ENCODE measurements at places on chromosomes 5 and 9. TPM values are rescaled to one million over a fixed set of nuclear protein-coding genes. Genes with fewer than 3 reads are reported as not detected.
A peak's percentile ranks its signal among the peaks of the same experiment; 100 is the strongest.

GRCh38 chr5:77176429-77176828, 34.1 kb upstream of the PDE8B start:
- H3K27me3 ChIP-seq = peaks cover 19% of the 10 kb centered on the region
- H3K27ac ChIP-seq = no peak overlapping the region
- no peak for DNase-seq
- H3K36me3 ChIP-seq = no peaks in the 10 kb centered on the region

DNA sequence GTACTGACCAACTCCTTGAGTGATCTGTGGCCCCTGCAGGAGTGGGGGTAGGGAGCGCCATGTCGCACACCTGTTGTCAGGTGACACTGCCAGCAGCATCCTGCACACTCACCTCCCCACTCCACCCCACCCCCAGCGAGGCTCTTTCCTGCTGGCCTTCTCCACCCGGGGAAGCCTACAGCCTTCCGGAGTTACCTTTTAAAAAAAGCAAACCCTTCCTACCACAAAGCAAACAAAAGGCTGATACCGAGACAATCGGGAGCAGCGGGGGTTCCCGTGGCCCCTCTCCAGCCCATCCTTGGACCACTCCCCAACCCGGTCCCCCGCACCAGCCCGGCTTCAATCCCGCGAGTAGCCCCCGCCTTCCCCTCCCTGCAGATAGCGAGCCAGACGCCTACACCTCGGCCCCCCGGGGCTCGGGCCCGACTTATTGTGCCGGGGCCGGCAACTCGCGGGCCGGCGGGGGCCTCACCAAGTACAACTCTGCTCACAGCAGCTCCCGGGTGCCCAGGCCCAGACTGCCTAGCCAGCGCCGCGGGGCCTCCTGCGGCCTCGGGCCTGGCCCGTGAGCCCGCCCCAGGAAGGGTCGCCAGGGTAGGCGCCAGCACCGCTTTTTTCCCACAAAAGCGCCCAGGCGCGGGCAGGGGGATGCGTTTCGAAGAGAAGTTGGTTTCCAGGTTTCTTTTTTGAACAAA, 724 bp downstream of the MACROH2A1 start:
- peak overlapping the region; percentile 96 for H3K4me3 ChIP-seq
- peaks cover 6% of the 10 kb centered on the region for H3K36me3 ChIP-seq
- no peaks in the 10 kb centered on the region for H3K27me3 ChIP-seq
- H3K27ac ChIP-seq = peak overlapping the region; percentile 69
- peak; percentile 50 for DNase-seq

GRCh38 chr9:265209-265870, 50.7 kb downstream of the DOCK8 start:
- H3K27ac ChIP-seq = no peak overlapping the region
- no peaks in the 10 kb centered on the region for H3K4me1 ChIP-seq
- H3K36me3 ChIP-seq = no peaks in the 10 kb centered on the region
- no peak overlapping the region for H3K4me3 ChIP-seq
- no peak for DNase-seq
- H3K27me3 ChIP-seq = no peaks in the 10 kb centered on the region

DNA sequence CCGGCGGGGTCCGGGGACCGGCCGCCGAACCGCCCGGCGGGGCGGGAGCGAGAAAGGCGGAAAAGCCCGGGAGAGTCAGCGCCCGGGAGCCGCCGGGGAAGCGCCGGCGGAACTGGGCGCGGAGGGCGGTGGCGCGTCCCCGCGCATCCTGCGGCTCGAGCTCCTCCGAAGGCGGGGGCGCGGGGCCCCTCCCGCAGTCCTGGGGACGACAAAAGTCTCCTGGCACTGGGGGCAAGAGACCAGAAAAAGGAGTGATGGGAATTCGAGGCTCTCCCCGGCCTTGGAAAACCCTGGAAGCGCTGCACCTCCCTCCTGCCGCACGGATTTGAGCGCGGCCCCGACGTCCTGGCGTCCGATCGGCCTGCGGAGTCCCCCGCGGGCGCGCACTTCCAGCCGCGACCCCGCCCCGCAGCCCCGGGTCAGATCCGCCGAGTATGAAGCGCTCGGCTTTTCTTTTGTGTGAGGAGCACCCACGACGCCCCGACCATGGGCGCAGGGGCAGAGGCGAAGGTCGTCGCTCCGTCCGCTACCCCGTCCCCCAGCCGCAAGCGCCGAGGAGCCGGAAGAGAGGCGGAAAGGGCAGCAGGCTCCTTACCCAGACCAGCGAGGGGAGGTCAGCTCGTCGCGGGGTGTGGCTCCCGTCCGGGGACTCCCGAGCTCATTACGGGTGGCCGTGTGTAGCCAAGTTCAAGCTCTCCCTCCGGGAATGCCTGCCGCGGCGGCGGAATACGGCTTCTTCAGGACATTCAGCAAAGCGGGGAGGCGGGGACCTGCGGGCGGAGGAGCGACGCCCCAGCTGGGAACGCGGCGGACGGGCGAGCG, at the start of gene EPB41L4A:
TSS of gene EPB41L4A (minus strand) at position 114 of the 822 bp plus-strand sequence. CDS start 238 bp downstream, outside the sequence.
- no peak within 1 kb of the TSS for H3K27ac ChIP-seq
- peaks cover 37% of the 10 kb centered on the region for H3K27me3 ChIP-seq
- H3K36me3 ChIP-seq = no peaks in the 10 kb centered on the region
- peak; percentile 62 for DNase-seq
- H3K4me3 ChIP-seq = peak within 1 kb of the TSS; percentile 66
- H3K4me1 ChIP-seq = no peaks in the 10 kb centered on the region

GRCh38 chr5:87686975-87687374, 274.2 kb upstream of the CCNH start:
- no peak for DNase-seq
- H3K27me3 ChIP-seq = no peaks in the 10 kb centered on the region
- H3K27ac ChIP-seq = no peak overlapping the region
- no peaks in the 10 kb centered on the region for H3K36me3 ChIP-seq

- no peak overlapping the region for H3K27ac ChIP-seq
- no peaks in the 10 kb centered on the region for H3K4me1 ChIP-seq
- no peak overlapping the region for H3K4me3 ChIP-seq
- no peaks in the 10 kb centered on the region for H3K27me3 ChIP-seq
- no peak for DNase-seq
These were observed 138.1 kb downstream of the YIPF5 start for GRCh38 chr5:144032375-144032774.

GRCh38 chr9:113771199-113771598, 104.9 kb upstream of the ZNF618 start:
- H3K4me1 ChIP-seq = no peaks in the 10 kb centered on the region
- peaks cover 26% of the 10 kb centered on the region for H3K27me3 ChIP-seq
- H3K4me3 ChIP-seq = no peak overlapping the region

DNA sequence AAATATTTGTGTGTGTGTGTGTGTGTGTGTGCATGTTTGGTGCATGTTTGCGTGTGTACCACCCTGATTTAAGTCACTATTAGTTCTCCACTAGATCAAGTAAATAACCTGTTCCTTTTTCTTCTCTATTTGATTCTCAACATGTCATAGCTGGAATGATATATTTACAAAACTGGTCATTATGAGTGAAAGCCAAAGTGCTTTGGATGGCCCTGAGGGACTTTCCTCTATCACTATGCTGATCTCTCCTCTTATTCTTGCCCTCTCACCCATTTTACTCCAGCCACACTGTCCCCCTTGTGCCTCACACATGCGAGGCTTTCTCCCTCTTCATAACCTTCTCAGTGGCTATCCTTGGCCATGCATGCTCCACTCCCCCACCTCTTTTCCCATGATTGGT, 144.6 kb upstream of the NMUR2 start:
- DNase-seq = no peak
- no peaks in the 10 kb centered on the region for H3K36me3 ChIP-seq
- no peak overlapping the region for H3K4me3 ChIP-seq

- DNase-seq = peak; percentile 46
- no peak overlapping the region for H3K4me3 ChIP-seq
- 0 out of 2 replicates have a peak, but pooled peaks cover 7% of the 10 kb centered on the region for H3K4me1 ChIP-seq
- H3K36me3 ChIP-seq = no peaks in the 10 kb centered on the region
- no peak overlapping the region for H3K27ac ChIP-seq
These were observed 185.0 kb downstream of the CSNK1G3 start for GRCh38 chr5:123696921-123697341.

GRCh38 chr5:143886651-143887638, 75.0 kb downstream of the HMHB1 start:
- H3K36me3 ChIP-seq = no peaks in the 10 kb centered on the region
- peak; percentile 11 for DNase-seq
- H3K27ac ChIP-seq = no peak overlapping the region
- no peaks in the 10 kb centered on the region for H3K4me1 ChIP-seq
- no peaks in the 10 kb centered on the region for H3K27me3 ChIP-seq

DNA sequence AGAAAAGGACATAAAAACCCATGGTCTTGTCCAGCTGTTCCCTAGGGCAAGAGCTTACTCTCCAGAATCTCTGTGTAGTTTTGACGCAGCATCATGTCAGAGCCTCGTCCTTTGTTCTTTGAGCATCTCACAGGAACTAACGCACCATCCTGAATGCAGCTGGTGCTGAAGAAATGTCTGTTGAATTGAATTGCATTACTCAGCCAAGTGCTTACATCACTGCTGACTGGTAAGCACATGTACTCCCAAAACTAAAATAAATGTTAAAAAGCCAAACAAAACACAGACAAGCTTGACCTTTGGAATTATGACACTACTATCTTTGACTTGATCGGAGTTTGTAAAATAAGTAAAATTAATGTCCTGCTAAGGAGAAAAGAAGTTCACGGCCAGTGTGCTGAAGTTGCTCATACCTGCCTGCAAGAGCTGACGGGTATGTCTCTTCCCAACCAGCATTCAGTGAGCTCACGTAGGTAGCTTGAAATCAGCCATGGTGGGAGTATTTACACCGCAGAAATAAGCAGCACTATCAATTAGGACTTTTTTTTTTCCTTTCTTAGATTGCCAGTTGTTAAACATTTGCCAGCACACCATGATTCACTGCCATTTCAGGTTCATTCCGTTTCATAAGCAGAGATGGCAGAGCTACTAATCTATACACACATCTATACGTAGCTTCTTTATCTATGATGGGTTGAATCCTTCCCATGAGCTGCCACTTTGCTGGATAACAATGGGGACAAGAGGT, 310.6 kb upstream of the MSX2 start:
- no peak overlapping the region for H3K4me3 ChIP-seq
- no peaks in the 10 kb centered on the region for H3K36me3 ChIP-seq
- 0 out of 2 replicates have a peak, but pooled peaks cover 10% of the 10 kb centered on the region for H3K4me1 ChIP-seq
- no peak overlapping the region for H3K27ac ChIP-seq
- no peak for DNase-seq

GRCh38 chr9:75812141-75812540, 78.3 kb upstream of the PCSK5 start:
- no peak for DNase-seq
- H3K4me3 ChIP-seq = no peak overlapping the region
- no peaks in the 10 kb centered on the region for H3K4me1 ChIP-seq

DNA sequence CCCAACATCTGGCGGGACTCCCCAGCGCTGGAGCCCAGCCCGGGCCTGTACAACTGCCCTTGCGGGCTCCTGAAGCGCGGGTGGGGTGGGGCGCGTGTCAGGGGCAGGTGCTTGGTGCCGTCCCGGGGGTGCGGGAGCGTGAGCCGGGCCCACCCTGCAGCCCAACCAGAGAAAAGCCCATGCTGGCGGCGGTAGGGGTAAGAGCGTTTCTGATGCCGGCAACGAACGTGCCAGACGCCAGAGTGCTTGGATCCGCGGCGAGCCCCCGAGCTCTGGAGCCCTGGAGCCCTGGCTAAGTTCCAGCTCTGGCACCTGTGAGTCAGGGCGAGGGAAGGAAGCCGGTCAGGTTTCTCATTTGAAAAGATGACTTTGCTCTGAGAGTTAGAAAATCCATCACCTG, 58.0 kb downstream of the ZNF510 start:
- no peak overlapping the region for H3K4me3 ChIP-seq
- no peaks in the 10 kb centered on the region for H3K27me3 ChIP-seq
- H3K36me3 ChIP-seq = no peaks in the 10 kb centered on the region
- no peaks in the 10 kb centered on the region for H3K4me1 ChIP-seq
- no peak overlapping the region for H3K27ac ChIP-seq

- H3K4me3 ChIP-seq = no peak overlapping the region
- peaks cover 84% of the 10 kb centered on the region for H3K27me3 ChIP-seq
- H3K4me1 ChIP-seq = no peaks in the 10 kb centered on the region
- no peaks in the 10 kb centered on the region for H3K36me3 ChIP-seq
- no peak overlapping the region for H3K27ac ChIP-seq
These were observed 36.5 kb downstream of the DBH start for GRCh38 chr9:133672503-133673257.

DNA sequence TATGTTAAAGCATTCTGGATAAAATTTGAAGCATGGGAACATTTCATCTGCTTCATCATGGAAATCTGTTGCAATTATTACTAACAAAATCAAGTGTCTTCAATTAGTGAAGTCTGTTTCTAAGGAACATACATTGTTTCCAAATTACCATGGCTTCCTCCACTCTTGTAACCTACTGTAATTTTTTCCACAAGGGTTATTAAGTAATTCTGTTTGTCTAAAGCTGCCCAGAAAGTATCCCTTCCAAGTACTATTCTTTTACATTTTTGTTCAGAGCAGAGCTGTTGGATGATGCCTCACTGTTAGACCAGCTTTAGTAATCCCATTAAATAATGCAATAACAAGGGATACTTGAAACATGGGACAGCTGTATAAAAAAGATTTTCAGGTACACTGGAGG, 483.5 kb upstream of the CD180 start:
- no peak overlapping the region for H3K27ac ChIP-seq
- H3K4me3 ChIP-seq = no peak overlapping the region
- DNase-seq = no peak

DNA sequence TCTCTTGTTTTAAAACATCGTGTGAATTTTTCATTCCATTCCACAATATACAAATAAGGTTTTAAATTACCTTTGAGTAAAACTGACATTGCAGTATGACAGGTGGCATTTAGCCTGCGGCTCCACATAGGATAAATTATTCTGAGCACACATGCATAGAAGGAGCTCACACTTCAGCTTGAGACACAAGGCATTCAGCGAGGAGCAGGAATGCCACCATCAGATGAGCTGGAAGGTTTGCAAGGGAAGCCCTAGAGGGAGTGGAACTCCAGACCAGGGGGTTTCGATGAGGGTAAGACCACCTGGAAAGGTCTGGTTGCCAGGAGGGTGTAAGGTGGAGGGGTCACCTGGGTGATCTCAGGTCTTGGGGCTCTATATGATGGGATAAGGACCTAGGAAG, 259.0 kb upstream of the ADRA1B start:
- H3K4me3 ChIP-seq = no peak overlapping the region
- H3K36me3 ChIP-seq = no peaks in the 10 kb centered on the region
- no peak for DNase-seq
- H3K4me1 ChIP-seq = peaks cover 18% of the 10 kb centered on the region

DNA sequence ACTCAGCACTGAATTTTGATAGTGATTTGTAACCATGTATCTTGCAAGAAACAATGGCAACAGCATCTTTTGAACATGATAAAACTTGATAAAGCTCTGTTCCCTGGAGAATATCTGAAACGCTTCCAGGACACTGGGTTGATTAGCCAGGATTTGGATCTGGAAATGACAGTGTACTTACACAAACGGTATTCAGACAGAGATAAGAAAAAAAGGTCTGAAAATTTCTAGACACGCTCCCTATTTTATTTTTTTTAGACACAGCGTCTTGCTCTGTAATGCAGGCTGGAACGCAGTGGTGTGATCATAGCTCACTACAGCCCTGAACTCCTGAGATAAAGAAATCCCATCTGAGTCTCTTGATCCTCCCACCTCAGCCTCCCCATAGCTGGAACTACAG, 109.0 kb downstream of the GNAQ start:
- no peak for DNase-seq
- peaks cover 9% of the 10 kb centered on the region for H3K36me3 ChIP-seq
- H3K4me1 ChIP-seq = peaks cover 18% of the 10 kb centered on the region
- no peaks in the 10 kb centered on the region for H3K27me3 ChIP-seq

The TSSK1B gene
- not detected for total RNA-seq

The IL5 gene
- total RNA-seq = not detected

The FOXI1 gene
- total RNA-seq = not detected

The C6 gene
- total RNA-seq = not detected

The QRFP gene
- not detected for total RNA-seq
